ENCODE measurements at places on chromosomes 16 and 17. TPM values are rescaled to one million over a fixed set of nuclear protein-coding genes. Genes with fewer than 3 reads are reported as not detected.

DNA sequence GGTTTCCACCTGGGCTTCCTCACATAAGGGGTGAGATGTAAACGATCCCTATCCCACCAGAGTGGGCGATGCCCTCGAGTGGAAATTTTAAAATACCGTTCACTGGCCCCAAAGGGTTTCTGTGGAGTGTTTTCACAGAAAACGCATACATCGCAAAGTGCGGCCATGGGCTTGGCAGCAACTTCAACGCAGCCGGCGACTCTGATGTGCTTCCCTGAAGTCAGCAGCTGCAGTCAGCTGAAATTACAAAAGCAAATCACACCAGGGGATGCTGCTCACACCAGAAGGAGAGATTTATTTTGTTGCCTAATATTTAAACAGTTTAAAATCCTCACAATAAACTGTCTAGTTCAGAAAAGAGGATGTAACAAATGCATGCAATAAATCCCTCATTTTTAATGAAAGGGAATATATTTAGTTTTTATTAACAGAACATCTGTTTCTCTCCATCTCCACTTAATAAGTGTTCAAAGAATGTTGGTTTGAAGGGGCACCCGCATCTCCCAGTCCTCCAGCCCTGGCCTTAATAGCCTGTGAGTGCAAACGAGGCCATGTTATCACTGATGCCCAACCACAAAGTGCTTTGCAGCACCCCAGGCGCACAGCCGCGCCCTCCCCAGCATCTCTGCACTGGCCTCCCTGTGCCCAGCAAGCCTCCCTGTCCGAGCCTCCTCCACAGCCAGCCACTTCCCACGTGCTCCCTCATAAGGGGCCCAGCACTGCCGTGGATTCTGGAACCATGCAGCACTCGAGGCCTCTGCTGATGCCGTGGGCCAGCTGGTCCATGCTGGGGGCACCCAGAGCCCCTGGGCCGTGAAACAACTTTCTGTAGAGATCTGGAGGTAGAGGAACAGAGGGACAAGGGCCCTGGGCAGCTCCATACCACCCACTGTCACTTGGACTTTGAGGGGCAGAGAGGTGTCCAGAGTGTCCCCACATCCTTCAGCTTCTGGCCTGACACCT is 17.3 kb upstream of the XYLT2 start:
- no peaks in the 10 kb centered on the region for H3K36me3 ChIP-seq
- H3K27ac ChIP-seq = no peak overlapping the region
- no peaks in the 10 kb centered on the region for H3K27me3 ChIP-seq
- no peak for DNase-seq
- H3K4me3 ChIP-seq = no peak overlapping the region

GRCh38 chr17:9729034-9729650 is 62.2 kb downstream of the DHRS7C start:
- no peaks in the 10 kb centered on the region for H3K36me3 ChIP-seq
- DNase-seq = no peak
- H3K27me3 ChIP-seq = no peaks in the 10 kb centered on the region

GRCh38 chr17:3978421-3979289 is 14.4 kb upstream of the ATP2A3 start:
- H3K4me3 ChIP-seq = no peak overlapping the region
- peaks cover 26% of the 10 kb centered on the region for H3K4me1 ChIP-seq
- no peak for DNase-seq
- H3K27ac ChIP-seq = no peak overlapping the region
- H3K27me3 ChIP-seq = no peaks in the 10 kb centered on the region

The SCIMP gene
- 1.1 TPM for total RNA-seq

DNA sequence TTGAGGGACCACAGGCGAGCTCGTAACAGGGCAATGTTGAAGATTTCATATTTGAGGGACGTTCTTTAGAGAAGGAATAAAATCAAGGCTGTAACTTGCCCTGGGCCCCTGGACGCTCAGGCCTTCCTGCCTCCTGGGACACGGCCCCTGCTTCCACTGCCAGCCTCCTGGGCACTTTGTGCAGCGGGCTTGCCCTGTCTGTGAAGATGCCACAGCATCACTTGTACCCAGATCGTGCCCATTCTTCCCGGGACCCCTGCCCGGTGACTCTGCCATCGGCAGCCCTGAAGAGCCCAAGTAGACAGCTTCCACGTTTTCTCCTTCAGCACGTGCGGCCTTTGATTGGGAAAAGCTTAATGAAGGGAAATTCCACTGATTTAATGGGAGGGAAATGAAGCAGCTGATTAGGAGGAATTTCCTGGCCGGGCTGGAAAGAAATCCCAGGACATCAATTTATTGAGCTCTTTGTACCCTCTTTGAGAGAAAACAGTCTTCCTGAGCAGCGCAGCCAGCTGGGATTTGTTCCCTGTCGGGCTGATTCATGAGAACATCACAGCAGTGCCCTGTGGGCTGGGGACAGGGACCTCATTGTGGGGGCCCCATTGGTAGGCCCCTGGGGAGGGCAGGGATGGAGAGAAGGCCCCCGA is 71.5 kb downstream of the CRISPLD2 start:
- no peak for DNase-seq
- peaks cover 10% of the 10 kb centered on the region for H3K36me3 ChIP-seq

- no peaks in the 10 kb centered on the region for H3K27me3 ChIP-seq
- no peak overlapping the region for H3K4me3 ChIP-seq
- H3K36me3 ChIP-seq = no peaks in the 10 kb centered on the region
- no peak for DNase-seq
- H3K27ac ChIP-seq = no peak overlapping the region
These were observed 208.2 kb downstream of the FTO start for GRCh38 chr16:53912155-53912554.

GRCh38 chr17:31446195-31446967 is 54.9 kb downstream of the RAB11FIP4 start:
- H3K27ac ChIP-seq = no peak overlapping the region
- H3K36me3 ChIP-seq = no peaks in the 10 kb centered on the region
- no peaks in the 10 kb centered on the region for H3K27me3 ChIP-seq
- H3K4me3 ChIP-seq = no peak overlapping the region

DNA sequence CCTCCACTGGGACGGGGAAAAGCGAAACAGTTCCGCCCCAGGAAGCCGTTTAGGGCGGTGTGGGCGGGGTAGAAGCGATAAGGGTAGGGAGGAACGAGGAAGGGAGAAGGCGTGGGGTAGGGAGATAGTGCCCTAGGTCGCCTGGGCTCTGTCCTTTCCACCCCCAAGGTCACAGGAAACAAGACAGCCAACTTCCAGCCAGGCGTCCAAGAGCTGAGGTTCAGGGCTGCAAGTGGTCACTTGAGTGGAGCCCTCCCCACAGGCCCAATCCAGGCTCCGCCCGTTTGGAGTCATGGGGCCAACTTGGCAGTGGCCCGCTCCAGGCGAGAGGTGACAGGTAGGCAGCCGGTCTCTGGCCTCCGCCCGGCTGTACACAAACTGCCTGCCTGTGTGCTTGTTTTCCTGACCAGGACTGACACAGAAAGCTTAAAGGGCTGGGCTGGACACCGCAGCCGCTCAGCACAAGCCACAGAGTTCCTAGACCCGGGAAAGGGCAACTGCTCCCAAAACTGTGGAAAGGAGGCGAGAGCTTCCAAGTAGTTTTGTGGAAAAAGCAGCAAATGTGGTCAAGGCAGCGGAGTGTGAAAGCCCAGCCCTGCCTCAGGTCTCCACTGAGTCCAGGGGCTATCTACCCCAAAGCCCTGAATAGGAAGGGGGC is at the start of gene RILP:
Gene RILP (minus strand): TSS at position 23 of the 658 bp plus-strand sequence. CDS start 62 bp downstream, outside the sequence.
- H3K27me3 ChIP-seq = no peaks in the 10 kb centered on the region
- DNase-seq = peak; percentile 91
- H3K27ac ChIP-seq = peak within 1 kb of the TSS; percentile 96
- peaks cover 47% of the 10 kb centered on the region for H3K4me1 ChIP-seq
- peak within 1 kb of the TSS; percentile 71 for H3K4me3 ChIP-seq
- H3K36me3 ChIP-seq = peaks cover 59% of the 10 kb centered on the region
